ENCODE measurements at places on chromosomes 13 and 19.

DNA sequence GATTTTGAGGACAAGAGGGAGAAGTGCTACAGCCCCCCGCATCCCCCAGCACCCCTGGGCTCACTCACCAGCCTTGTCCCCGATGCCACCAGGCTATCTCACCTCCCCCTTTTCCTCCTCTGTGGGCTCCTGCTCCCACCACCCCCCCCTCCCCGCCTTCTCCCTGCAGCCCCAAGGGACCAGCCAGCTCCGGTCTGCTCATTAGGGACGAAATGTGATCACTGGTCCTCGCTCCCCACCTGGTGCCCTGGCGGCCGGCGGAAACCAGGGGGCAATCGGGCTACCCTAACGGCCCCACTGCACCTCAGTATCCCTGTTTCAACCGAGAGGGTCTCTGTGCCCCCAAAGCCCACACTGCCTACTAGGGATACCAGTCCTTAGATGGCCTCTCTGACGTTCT, 2.7 kb downstream of the GPR4 start:
- DNase-seq, result no peak

DNA sequence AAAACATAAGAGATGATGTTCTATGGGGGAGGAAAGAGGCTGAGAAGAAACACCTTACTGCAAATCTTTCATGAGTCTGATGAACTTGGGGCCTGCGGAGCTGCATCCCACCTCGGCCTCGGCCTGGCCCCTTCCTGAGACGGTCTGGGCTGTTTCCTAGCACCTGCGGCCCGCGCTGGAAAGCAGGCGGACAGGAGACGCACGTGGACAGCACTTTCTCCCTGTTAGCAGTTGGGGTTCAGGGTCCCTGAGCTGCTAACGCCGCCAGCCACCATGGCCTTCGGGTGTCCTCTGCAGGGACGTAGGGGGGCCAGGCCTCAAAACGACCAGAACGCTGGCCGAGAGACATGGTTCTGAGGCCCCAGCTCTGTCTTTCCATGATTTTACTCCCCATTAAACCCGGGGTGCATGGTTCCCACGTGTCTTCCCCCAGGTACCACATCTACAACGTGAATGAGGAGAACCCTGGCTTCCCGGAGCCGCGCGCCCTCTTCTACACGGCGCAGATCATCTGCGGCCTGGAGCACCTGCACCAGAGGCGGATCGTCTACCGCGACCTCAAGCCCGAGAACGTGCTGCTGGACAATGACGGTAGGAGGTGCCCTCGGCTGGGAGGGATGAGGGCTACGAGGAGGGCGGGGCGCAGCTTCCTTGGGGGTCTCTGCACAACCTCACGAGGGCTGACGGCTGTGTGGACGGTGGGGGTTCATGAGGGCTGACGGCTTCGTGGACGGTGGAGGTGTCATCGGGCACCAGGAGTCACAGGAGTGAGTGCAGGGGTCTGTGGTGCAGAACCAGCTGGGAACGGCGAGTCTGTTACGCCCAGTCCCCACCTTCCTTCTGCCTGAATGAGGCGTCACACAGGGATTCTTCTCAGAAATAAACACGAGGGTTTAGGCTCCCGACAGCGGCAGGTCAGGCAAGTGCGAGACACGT, 4.3 kb downstream of the GRK1 start:
- DNase-seq, result no peak

- no peak for DNase-seq
Observed at GRCh38 chr19:54462047-54462654, 1.4 kb downstream of the LENG9 start.

DNA sequence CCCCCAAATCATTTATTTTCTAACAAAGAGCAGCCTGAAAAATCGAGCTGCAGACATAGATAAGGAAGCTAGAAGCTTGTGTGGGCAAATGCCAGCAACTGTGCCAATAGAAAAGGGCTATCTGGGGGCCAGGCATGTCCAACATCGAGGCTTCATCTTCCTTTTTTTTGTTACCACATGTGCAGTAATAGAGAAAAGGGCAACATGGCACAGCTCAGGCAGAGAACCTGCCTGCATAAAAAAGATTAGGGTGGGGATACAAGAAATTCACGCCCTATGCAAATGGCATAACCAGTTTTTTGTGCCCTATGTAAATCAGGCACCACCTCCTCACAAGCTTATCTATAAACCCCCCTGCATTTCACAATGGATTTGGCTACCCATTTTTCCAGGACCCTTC, 60.4 kb upstream of the ABCC4 start:
- DNase-seq, result no peak

DNA sequence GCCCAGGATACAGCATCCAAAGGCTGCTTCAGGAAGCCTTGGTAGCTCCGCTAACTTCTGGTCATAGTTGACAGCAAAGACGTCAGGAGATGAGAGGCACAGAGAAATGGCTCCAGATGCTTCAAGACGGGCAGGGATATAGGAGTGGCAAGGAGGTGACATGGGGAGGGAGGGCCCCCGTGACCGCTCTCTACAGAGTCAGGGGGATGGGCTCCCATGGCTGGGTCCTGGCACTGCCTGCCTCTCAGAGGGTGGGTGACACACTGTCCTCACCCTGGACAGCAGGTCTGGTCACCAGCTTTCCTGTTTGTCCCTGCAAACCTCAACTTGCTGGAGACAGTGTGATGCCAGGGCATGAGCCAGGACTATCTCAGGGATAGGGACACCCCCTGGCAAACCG, 10.3 kb upstream of the ZNF14 start:
- no peak for DNase-seq

DNA sequence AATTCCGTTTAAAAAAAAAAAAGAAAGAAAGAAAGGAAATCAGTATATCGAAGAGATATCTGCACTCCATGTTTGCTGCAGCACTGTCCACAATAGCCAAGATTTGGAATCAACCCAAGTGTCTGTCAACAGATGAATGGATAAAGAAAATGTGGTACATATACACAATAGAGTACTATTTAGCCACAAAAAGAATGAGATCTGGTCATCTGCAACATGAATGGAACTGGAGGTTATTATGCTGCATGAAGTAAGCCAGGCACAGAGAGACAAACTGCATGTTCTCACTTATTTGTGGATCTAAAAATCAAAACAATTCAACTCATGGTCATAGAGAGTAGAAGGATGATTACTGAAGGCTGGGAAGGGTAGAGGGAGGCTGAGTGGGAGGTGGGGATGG, 16.3 kb downstream of the ZNF565 start:
- DNase-seq, result no peak

DNA sequence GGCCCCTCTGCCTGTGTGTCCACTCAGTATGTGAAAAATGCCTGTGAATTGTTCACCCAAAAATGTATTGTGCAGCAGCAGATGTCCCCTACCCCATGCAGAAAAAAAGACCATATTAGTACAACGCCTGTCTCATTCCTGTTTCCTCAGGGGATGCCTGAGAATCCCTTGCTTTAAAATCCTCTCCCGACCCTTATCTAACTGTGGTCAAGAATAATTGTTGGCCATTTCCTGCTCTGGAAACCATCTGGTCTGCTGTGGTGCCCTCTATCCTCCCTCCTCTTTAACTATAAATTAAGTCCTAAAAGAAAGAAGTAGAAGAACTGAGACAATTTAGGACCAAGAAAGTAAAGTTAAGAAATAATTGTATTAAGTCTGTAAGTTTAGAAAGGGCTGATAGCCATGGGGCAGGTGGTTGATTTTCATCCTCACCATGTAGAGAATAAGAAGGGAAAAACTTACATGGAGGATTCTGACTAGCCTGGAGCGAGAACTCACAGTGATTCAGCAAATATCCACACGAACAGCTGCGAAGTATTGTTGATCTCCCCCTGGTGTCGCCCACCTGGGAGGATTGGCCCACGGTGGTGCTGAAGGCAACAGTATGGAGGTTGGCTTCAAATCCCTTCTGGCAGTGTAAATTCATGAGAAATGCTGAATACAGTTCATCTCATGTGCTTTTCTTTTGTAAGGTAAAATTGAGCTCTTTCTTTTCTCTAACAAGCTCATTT, 85.6 kb downstream of the COL4A2 start:
- DNase-seq, result no peak

DNA sequence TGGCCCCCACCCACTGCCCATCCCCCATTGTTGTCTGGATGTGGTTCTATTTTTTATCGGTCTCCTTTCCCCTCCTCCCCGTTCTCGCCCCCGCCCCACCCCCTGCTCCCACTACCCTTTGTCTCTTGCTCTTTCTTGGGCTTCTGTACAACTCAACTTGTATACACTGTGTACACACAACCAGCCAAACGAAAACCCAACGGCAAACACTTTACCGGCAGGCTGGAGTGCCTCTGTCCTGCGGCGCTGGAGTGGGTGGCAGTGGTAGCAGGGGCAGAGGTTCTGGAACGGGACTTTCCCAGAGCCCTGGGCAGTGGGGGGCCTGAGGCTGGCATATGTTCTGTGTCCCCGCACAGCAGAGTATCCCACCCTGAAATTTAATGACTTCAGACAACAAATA, 13.7 kb downstream of the RRAS start:
- no peak for DNase-seq

DNA sequence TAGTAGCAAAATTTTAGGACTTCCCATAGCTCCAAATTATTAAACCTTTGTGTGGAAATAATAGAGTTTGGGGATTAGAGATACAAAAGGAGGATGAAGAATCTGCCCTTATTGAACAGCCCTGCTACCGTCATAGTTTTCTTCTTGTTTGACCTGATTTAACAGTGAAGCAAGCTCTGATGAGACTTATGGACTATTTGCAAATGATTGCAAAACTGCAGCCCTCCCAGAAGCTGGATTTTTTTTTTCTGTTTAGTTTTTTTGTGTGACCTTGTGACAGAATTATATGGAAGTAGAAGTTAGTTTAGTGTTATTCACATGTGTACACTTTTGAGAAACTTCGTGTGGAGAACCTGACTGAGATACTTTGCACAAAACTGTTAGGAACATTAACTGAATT, 267.8 kb downstream of the KCNRG start:
- no peak for DNase-seq

DNA sequence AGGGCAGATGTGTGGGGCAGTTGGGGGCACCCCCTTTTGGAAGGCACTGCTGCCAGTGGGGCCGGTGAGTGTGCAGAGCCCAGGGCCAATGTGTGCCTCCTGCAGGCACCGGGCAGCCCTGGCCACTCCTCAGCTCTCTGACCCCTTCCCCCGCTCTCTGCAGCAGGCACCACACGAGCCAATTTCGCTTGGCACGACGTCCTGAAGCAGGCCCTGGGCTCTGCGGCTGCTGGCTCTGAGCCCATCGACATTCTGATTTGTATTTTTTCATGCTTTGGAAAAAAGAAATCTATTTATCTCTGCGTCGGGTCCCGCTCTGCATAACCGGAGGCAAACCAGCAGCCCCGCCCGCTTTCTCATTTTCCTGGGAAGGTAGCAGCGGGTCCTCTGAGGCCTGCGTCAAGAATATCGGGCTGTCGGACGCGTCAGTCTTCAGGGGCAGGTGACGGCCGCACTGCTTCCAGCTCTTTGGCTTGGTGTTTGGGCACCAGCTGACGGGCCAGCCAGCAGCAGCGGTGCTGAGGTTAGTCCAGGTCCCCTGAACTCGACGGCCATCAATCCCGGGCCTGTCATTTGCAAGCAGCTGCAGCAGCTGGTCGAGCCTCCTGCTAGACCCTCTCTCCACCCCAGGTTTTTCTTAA, 134.3 kb downstream of the KDM4B start:
- DNase-seq, result no peak

DNA sequence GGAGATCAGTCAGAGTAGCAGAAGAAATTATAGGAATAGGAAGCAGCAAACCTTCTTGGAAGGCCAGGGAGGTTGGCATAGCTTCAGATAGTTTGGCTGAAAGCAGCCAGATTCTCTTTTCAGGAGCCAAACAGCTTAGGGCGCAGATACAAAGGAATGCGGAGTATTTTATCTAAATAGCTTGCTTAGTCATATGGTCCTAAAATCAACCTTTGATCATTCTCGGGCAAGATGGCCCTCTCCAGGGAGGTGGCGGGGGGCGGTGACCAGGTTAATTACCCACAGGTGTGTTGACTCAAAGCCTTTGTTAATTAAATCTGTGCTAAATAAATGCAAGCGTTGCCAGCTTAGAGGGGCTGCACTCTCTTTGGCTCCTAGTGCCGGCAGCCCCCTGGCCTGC, 12.5 kb upstream of the NCR1 start:
- DNase-seq, result no peak

- DNase-seq, result no peak
Observed at GRCh38 chr19:33578697-33579096, 43.1 kb upstream of the CHST8 start.

DNA sequence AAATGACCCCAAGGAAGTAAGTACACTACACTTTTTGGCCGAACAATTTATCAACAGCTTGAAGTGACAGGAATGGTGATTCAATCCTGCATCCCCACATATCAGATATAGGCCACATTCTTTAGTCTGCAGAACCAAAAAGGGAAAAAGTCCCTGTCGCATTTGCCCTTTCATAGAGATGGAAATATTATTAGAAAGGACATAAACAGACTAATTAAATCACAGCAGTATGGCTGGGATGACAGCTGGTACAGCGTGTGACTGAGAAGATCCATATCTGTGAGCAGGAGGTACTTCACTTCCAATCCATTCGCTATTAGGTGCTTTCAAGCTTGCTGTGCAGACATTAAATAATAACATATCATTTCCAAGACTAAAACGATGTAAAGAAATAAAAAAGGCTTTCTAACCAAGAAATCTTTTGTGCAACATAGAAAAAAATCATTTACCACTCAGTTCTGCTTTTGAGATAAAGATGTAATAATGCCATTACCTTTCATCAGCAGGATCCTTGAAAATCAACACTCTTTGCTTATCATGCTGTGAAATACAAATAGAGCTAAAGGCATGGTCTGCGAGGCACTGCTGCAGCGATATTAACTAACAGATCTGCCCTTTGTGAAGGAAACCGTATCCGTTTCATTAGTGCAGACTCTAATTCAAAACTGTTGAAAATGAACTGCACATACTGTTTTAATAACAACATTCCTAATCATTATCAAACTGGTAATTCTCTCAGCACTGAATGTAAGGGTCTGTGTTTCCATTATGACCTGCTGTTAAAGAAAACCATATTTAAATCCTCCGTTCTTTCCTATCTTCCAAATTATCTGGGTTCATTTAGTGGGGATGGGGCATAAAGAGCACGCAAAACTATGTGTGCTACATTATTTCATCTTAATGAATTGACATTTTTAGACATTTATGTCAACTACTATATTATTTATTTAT, 245.6 kb downstream of the DACH1 start:
- DNase-seq, result no peak

- no peak for DNase-seq
Observed at GRCh38 chr13:91450913-91451312, 52.5 kb downstream of the GPC5 start.

- no peak for DNase-seq
Observed at GRCh38 chr13:49373716-49374115, 70.1 kb downstream of the CAB39L start.

DNA sequence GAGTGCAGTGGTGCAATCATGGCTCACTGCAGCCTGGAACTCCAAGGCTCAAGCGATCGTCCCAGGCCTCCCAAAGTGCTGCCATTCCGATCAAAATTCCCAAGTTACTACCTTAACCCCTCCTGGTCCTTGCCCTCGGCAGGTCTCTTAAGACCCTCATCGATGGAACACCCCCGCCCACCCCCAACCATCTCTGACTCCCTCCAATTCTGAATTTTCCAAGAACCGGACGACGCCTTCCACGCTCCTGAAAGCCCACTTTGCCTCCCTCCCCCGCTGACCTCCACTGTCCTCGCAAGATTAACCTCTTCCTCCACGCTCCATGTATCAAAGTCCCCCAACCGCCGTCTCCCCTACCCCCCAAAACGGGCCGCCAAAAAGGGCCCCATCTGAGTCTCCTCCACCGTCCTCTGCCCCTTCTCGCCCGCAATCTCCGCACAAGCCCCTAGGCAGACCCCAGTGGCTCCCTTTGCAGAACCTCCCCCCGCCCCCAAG, 539 bp downstream of the DAPK3 start:
- no peak for DNase-seq

- DNase-seq, result no peak
Observed at GRCh38 chr13:30065181-30065580, 214.8 kb upstream of the UBL3 start.
